ENCODE measurements at places on chromosomes 13 and 19. TPM values are rescaled to one million over a fixed set of nuclear protein-coding genes. Genes with fewer than 3 reads are reported as not detected.

GRCh38 chr19:6596621-6597020, 5.7 kb upstream of the CD70 start:
- no peak for DNase-seq

Gene IGFL3
- not detected for total RNA-seq

GRCh38 chr13:90230311-90230710, 1117.2 kb upstream of the MIR17HG start:
- no peak for DNase-seq

DNA sequence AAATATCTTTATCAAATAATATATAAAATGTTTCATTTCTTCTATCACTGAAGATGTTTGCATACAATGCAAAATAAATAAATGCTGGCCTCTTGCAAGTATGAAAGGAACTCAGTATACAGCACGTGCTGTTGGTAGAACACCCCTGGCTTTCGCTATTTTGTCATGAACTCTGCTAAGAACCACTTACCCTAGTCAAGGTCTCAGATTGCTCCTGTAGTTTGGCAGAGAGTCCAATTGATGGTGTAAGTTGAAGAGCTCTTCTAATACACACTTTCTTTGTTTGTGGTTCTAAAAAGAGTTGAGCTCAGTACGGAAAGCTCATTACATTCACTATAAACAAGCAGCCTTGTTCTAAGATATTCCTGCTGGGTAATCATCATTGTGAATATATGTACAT, 1258.9 kb downstream of the EFNB2 start:
- no peak for DNase-seq

Gene OLFM2
- total RNA-seq, result 23.4 TPM

Gene LHFPL6
- 109 TPM for total RNA-seq

Data from omental fat pad (tissue), 4 donors.